ENCODE measurements at places on chromosomes 5 and 9. TPM values are rescaled to one million over a fixed set of nuclear protein-coding genes. Genes with fewer than 3 reads are reported as not detected.

DNA sequence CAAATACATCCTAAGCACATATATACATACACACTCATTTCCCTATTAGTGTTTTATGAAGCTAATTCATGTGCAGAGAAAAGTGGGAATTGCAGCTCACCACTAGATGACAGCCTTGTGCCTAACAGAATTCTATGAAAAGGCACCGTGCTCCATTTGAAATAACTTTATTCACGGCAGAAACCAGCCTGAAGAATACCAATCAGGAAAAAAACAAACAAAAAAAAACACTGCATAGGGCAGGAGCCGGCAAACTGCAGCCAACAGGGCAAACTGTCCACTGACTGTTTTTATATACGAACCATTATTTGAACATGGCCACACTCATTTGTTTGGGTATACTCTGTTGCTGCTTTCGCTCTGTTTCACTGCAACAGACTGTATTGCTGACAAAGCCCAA is 33.6 kb downstream of the ERMP1 start:
- peak; percentile 23 for DNase-seq

DNA sequence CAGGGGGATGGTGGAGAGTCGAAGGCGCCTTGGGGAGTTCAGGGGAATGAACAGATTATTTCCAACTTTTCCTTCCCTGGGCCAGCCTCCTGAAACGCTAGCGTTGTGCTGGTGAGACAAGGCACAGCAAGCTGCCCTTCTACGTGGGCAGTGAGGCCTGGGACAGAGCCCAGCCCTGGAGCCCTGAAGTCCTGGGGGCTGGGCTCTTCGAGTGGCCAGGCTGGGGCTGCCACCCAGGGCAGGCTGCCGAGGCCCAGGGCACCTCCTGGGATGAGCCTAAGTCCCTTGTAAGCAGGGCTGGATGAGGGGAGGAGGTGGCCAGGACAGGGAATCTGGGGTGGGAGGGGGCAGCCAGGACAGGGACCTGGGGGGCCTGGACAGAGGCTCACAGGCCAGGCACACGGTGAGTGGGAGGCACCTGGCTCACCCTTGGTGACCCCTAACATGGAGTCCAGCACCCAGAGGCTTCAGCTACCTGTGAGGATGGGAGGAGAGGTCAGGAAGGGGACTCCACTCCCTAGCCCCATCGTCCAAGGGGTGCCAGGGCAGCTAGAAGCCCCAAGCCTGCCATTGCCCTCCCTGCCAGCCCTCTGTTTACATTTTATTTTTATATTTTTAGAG is 1.3 kb upstream of the LCN12 start:
- no peak for DNase-seq

- no peak for DNase-seq
Observed at GRCh38 chr5:55897206-55897894, 46.2 kb downstream of the IL31RA start.

DNA sequence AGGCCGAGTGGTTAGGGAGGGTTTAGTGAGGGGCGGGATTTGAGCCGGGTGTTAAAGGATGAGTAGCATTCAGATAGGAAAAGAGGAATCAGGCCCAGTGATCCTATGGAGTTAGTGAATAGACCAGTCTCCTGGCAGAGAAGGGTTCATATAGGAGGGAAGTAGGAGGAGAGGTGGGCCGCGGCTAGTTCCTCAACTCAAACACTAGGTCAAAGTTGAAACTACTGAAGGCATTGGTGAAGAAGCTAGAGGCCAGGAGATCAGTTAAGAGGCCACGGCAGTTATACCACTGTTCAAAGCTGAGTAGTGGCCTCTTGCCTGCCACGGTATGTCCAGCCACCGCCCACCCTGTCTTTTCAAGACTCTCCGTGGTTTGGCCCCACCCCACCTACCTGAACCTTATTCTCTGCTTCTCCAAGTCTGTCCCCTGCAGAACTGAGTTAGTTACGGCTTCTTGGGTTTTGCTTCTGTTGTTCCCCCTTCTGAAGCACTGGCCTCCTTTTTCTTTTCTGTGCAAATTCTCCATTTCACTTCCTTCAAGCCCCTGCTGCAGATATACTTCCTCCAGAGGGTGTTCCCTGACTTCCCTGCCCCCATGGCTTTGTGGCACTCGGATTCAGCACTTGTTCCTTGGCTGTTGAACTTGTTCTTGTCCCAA is 1.8 kb downstream of the ZBTB34 start:
- no peak for DNase-seq

- DNase-seq = no peak
Observed at GRCh38 chr5:102720969-102721368, 34.1 kb upstream of the PAM start.

DNA sequence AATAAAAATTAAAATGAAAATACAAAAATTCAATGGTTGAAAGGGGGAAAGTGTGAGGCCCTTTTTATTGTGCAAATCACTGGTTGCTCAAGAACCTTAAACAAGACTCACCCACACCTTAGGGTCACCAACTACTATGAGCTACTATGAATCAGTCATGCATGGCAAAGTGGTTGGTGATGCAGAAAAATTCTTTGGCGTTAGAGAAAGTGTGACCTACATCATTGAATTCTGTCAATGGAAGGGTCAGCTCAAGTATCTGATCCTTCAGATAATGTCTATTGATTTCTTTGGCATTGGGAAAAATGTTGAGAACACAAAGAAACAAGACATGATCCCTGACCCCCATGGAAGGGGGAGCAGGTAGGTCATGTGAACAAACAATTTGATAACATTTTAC is 149.7 kb upstream of the ADCY2 start:
- no peak for DNase-seq

DNA sequence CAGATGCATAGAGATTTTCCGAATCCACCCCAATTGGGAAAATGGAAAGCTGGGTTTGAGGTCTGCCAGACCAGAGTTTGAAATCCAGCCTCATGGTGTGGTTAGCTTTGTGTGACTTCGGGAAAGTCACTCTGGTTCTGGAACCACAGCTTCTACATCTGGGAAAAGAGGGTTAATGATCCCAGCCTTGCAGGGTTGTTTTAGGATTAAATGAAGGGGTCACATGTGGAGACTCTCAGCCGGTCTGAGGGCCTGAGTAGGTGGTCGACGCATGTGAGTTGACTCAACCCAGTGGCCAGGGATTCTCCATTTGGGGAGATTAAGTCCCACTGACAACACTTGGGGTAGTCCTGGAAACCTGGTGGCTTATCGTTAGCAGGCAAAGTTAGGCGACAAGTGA is 6.1 kb downstream of the ZNF618 start:
- no peak for DNase-seq

DNA sequence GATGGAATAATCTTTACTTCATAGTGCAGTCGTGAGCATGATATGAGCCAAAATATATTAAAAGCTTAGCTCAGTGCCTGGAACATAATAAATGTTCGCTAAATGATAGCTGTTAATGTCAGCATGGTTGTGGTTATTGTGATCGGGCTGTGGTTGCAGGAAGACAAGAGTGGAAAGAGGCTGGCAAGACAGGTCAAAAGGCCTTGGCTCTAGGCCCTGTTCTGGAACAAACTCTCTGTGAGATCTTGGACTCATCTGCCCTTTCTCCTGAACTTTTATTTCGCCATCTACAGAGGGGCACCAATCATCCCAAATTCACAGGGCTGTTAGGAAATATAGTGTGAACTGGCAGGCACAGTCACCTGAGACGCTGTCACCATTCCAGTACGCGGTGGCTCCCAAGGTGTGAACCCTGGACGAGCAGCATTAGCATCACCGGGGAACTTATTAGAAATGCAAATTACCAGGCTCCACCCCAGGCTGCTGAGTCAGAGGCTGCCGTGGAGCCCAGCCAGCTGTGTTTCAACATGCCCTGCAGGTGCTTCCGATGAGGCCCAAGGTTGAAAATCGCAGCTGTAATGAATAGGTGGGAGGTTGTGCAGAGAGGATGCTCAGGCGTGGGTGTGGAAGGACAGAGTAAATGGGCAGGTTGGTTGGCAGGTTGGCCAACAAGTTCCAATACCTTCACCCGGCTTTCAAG is 50.2 kb upstream of the SAP30L start:
- no peak for DNase-seq

DNA sequence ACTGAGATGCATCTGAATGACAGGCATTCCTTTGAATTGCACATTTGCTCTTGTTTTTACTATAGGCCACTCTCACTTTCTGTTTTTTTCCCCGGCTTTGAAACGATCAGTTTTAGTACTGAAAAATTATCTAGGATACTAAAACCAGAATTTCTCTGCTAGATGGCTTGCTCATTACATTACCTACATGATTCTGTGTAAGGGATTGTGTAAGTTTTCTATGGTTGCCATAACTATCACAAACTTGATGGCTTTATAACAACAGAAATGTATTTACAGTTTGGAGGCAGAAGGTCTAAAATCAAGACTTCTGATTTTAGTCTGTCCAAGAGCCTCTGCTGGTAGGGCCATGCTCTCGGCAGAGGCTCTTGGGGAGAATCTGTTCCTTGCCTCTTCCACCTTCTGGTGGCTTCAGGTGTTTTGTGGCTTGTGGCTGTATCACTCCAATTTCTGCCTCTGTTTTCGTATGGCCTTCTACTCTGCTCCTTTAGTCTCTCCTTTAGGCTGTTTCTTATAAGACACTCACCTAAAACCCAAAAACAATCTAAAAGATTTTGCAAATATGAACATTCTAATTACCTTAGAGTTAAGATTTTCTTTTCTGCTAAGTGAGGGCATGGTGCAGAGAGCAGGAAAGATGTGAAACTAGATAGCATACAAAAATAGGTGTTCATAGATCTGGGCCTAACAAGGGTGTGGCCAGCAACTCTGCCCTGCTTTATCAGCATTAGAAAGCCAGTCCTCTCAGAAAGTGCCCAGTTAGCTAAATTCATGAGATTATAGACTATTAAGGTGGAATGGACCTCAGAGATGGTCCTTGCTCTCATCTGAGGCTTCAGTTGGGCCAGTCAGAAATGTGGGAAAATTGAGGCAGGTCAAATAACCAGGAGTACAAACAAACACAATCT is 93.3 kb upstream of the CDKN2B start:
- DNase-seq = no peak

DNA sequence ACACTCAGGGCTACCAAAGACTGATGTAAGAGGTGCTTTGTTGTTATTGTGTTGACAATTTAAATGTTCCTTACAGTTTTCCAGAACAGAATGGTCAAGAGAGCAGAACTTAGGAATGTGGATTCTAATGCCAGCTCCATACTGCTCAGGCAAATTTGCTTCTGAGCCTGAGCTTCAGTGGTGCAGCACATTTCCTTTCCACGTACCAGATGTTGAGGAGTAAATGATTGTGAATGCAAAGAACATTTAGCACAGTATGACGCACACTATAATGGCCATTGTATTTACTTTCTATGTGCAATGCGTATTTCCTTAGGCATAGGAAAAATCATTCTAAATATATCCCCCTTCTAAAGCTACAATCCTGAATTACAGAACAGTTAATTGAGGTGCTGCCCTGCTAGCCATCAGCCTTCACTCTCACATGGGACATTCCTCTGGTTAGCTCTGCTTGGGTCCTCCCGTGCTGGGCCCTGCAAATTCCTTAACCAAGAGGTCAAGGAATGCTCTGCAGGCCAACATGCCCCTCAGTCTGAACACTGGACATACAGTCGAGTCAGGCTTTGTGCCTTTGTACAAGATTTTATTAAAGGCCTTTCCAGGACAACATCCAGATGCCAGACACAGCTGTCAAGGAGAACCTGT is 21.1 kb upstream of the TMEM174 start:
- DNase-seq = no peak

GRCh38 chr5:129724222-129724621 is 23.7 kb upstream of the MINAR2 start:
- DNase-seq = no peak

DNA sequence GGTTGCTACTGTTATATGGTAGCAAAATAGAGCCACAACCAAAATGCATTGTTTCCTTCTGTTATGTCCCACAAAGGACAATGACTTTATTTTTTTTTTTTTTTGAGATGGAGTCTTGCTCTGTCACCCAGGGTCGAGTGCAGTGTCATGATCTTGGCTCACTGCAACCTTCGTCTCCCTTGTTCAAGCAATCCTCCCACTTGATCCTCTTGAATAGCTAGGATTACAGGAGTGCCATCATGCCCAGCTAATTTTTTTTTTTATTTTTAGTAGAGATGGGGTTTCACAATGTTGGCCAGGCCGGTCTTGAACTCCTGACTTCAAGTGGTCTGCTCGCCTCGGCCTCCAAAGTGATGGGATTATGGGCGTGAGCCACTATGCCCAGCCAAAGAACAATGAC is 527.7 kb upstream of the SGCD start:
- no peak for DNase-seq

- no peak for DNase-seq
Observed at GRCh38 chr9:107177243-107177839, 105.7 kb upstream of the RAD23B start.

DNA sequence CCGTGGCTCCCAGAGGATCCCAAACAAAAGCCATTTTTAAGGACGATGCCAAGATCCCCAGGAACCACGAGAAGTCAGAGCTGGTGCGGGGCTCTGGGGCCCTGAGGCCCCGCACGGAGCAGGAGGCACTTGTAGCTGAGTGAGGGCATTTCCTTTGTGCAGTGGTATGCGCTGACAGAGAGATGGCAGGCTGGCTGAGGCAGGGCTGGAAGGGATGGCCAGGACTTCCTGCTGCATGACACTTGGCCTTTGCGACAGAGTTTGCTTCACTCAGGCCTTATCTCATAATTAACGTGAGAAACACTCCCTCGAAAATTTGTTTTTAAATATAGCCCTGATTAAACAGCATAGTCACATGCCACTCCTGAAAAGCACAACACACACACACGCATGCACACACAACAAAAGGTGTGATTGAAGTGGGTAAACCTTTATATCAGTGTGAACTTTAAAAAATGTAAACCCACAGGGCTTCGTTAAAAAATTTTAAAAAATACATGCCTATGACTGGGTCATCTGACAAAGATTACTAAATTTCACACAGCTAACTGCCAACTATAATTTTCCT is 536.6 kb downstream of the PDE4D start:
- no peak for DNase-seq

DNA sequence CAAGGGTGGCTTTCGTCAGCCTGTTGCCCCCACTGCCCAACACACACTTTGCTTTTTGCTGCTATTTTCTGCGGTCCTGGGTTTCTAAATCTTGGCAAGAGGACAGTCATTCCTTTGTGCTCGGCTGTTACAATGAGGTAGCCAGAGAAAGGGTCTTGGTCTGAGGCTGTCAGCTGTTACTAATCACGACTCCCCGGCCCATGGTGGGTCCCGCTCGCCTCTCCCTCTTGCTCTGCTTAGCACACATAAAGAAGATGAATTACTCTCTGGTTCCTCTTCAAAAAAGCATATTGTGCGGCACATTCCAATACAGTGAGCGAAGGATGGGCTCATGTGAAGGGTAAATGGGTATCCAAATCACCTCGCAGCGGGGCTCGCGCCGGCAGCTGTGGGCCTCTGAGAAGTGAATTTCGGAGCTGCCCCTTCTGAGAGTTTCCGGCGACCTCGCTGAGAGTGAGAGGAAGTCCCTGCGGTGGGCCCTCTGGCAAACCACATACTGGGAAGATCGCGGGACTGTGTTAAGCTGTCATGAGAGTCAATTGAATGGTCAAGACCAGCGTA is 56.0 kb downstream of the SLC1A3 start:
- no peak for DNase-seq

GFI1B gene
- total RNA-seq = 0.26 TPM

SLC36A2 gene
- total RNA-seq = not detected

PALM2AKAP2 gene
- 15.6 TPM for total RNA-seq

ANGPTL2 gene
- 37.7 TPM for total RNA-seq

SLCO4C1 gene
- 1.4 TPM for total RNA-seq

All from urinary bladder (tissue), 4 donors.